Stimulated activated CD8-positive, alpha-beta memory T cell treated with anti-CD3 and anti-CD28 coated beads, Interleukin-15, amount 100 ng/mL, for 4 hours (primary cell): ENCODE measurements at places on chromosomes 16 and 17.

GRCh38 chr17:9817086-9817485 is 4.8 kb downstream of the GSG1L2 start:
- DNase-seq: no peak

- DNase-seq: no peak
Measured at GRCh38 chr16:2358811-2359210, 18.3 kb upstream of the ABCA3 start.

- no peak for DNase-seq
Measured at GRCh38 chr16:51408357-51408756, 257.3 kb upstream of the SALL1 start.

DNA sequence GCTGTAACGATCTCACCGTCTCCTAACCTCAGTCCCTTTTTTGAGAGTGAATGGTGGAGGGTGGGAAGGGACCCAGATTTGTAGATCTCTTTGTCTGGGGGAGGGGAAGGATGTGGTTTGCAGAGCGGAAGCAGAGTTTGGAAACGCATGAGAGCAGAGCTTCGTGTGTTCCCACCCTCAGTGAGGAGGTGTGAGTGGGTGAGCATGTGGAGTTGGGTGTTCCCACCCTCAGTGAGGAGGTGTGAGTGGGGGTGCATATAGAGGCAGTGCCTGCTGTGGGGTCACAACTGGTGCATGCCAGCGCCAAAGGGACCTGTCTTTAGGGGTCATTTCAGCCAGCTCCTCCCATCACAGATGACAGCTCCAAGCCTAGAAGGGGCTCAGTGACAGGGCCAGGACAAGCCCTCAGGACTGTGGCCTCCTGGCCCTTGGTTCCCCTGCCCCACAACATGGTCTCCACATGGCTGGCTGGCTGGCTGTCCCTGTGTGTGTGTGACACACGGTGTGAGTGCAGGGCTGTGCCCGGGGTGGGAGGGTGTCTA is 1.8 kb upstream of the CISD3 start:
- peak; percentile 75 for DNase-seq

DNA sequence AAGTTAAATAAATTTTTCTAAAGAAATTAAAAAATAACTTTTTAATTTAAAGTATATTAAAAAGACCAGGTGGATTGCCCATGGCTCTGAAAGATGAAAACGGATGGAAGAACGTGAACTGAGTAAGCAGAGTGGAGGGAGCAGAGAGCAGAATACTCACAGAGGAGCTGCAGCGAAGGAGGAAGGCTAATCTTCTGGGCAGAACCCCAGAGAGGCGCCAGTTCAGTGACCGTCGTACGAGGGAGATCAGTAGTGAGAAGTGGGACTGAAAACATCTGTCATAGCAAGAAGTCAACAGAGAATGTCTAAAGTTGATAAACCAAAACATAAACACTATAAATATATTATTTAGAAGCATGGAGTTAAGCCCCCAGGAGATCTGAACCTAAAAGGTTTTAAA is 34.9 kb downstream of the UBE2G1 start:
- DNase-seq: no peak

DNA sequence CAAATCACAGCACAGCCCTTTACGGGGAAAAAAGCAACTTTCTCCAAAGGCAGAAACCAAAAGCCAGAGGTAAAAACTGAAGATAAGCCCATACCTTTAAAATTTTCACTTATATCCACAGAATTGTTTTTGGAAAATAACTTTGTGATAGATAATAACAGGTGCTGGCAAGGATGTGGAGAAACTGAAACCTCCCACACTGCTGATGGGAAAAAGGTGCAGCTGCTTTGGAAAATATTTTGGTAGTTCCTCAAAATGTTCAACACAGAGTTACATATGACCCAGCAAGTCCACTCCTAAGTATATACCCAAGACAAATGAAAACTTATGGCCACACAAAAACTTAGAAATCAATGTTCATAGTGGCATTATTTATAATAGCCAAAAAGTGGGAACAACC is 12.2 kb downstream of the EFTUD2 start:
- no peak for DNase-seq

GRCh38 chr17:65356536-65356935 is 204.9 kb downstream of the AXIN2 start:
- DNase-seq: no peak
